AG04450 (cell line): ENCODE measurements at places on chromosomes 11 and 22. TPM values are rescaled to one million over a fixed set of nuclear protein-coding genes. Genes with fewer than 3 reads are reported as not detected.

CELF1 gene
- 87.2 and 87.5 TPM in 2 replicates for polyA plus RNA-seq

RAB3IL1 gene
- 2.7 and 3.6 TPM in 2 replicates for polyA plus RNA-seq

C11orf52 gene
- polyA plus RNA-seq: 0.38 and 0.61 TPM in 2 replicates

GRCh38 chr11:112174789-112175598, at the start of gene BCO2:
TSS of gene BCO2 (plus strand) at chr11:112175512. CDS start at chr11:112175602, 90 bp downstream.
- DNase-seq: no peak

DNA sequence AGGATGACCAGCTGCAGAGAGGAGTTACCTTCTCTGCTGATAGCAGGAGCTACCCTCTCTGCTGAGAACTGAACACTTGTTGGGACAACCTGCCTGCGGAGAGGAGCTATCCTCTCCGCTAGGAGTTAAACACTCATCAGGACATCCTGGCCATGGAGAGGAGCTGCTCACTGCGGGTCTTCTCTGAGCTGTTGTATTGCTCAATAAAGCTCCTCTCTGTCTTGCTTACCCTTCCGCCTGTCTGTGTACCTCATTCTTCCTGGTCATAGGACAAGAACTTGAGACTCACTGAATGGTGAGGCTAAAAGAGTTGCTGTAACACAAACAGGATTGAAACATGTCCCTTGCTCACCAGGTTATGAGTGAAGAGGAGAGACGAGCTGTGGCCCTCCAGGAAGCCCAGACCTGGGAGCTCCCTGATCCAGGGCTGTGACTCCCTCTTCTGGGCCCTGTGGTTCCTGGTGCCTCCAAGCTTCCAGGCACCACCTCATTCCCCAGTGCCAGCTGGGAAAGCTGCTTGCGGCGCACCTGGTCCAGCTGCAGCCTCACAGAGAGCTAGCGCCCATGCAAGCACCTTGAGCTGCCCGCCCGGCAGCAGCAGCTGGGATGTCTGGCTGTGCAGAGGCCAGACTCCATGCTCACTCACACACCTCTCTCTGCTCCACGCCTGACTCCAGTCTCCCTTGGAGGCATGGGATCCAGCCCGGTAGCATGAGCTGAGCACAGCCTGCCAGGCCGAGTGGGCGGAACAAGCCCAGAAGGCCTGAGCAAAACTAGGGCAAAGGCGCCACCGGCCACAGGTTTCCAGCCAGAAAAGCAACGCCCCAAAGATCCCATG, 50.5 kb downstream of the RAB30 start:
- no peak for DNase-seq

GRCh38 chr11:112162761-112163546, 940 bp downstream of the IL18 start:
- no peak for DNase-seq

DNA sequence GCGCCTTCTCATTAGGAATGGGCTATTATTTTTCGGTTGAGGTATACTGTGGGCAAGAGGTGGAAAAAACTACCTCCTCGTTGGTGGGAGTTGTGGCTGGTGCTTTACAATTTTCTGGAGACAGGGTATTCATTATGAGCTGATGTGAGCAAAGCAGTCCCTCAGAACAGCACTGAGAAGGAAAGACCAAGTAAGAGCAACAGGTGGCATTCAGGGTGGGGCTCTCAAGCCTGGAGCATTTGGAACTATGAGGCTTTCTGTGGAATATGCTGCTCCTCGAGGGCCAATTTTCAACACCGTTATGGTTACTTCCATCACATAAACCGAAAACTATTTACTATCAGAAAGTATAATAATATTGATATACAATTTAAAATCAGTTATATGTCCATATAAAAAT, 3.7 kb downstream of the SNX19 start:
- DNase-seq: no peak

- DNase-seq: no peak
Measured at GRCh38 chr11:64000026-64000739, 13.9 kb downstream of the OTUB1 start.

GRCh38 chr11:113014262-113015097, 53.3 kb downstream of the NCAM1 start:
- DNase-seq: no peak

DNA sequence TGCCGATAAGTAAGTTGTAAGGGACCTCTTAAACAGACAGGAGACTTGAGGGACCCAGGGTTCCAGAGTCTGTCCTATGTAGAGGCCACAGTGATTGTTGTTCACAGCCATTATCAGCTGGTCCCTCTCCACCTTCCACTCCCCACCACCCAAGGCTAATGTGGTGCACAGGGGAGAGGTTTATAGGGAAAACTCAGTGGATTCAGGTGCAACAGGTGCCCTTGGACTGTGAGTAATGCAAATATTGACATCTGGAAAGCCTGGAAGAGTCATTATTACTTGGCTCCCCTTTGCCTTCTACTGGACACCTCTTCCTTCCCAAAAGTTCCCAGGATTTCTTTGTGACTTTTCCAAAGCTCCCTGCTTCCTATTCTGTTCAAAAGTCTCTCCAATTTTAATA, 441.1 kb upstream of the CCDC90B start:
- DNase-seq: no peak
